Fibroblast of skin of scalp (primary cell): ENCODE measurements at places on chromosomes 1 and 21.
A peak's percentile ranks its signal among the peaks of the same experiment; 100 is the strongest.

- DNase-seq: peak; percentile 23
Observed at GRCh38 chr21:40829791-40830190, 17.2 kb downstream of the DSCAM start.

DNA sequence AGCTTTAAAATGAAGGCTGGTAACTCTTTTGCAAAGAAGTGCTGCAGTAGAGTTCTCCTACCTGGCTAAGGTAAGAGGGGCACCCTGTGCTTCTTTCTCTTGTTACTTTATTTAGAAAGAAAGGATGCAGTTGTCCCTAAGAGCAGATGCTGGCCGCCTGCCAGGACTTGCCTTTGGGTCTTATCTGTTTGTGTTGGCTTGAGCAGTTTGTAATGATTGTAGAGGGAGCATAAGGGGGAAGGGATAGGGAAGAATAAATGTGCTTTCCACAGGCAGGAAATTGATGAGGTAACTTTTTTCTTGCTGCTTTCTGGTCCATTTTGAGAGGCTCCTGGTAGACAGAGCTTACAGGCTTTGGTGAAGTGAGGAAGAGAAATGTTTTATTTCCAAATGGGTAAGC lies 229.6 kb downstream of the HHAT start:
- DNase-seq: peak; percentile 38

- DNase-seq: no peak
Observed at GRCh38 chr1:78101051-78101450, 55.3 kb downstream of the GIPC2 start.

DNA sequence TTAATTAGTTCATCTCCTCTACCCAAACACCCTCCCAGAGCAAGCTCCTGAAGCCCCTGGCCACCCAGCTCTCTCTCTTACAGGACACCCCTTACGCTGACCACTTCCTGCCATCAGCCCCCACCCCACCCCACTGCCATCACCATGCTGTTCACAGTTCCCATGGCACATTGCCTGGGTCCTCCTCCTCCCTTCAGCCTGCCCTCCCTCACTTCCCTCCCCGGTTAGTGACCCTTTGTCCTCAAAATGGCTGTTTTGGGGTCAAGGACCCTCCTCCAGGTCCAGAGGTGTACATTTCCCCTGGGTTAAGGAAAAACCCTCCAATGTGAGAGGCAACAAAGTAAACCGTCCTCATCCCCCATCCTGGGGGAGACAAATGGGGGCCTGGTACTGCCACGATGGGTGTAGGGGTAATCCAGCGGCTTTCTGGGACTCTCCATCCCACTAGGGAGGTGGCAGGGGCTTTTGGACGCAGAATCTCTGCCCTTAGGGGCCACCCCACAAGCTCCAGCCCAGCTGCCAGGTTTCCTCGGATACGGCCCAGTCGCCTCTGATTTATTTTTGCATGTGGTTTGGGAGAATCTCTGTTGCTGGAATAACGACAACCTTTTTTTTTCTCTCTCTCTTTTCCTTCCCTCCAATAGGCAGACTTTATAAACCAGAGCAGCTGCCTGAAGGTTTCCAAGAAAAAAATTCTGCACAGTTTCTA lies 8.5 kb downstream of the CAMK2N1 start:
- DNase-seq: peak; percentile 12

- DNase-seq: peak; percentile 28
Observed at GRCh38 chr21:38771536-38771935, 34.2 kb upstream of the ETS2 start.

GRCh38 chr1:234108921-234109320 lies 204.4 kb downstream of the SLC35F3 start:
- no peak for DNase-seq

DNA sequence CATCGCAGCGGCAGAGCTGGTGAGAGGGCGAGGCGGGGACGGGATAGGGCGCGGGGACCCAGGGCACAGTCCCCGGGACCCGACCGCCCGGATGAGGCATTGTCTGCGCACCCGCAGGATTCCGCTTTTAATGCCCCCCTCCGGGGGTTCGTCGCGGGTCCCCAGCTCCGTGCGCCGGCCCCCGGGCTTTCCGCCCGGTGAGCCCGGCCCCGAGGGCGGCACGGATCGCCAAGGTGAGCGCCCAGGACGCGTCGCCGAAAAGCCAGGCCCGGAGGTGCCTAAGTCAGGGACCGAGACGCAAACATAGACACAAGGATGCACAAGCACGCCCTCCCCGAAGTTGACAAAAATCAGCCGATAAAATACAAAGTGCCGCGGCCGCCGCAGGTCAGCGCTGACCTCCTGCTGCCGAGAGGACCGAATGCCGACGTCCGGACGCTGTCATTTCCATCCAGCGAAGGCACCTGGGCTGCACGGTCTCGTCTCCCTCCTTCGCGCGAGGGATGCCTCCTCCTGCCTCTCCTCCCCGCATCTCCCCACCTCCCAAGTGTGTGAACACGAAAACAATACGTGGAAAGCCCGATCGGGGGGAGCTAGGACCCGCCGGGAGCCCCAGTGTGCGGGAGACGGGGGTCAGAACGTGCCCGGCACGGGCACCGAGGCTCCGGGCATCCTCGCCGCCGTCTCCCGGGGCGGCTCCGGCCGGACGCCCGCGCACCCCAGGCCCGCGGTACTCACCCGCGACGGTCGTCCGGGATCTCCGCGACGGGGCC lies 101.1 kb upstream of the SOD1 start:
- no peak for DNase-seq

DNA sequence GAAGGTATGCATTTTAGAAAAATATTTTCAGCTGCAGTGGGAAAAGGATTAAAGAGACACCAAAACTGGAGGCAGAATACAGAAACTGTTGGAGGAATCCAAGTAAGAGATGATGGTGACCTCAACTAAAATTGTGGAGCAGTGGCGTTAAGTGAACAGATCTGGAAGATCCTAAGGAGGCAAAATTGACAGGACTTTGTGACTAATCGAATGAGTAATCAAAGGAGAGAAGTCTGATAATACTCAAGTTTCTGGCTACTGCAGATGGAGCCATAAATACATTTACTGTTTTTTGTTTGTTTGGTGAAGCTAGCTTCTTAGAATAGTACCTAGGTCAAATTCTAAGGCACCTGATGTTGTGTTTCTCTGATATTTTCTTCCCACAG lies 3.1 kb downstream of the CTBS start:
- DNase-seq: no peak

DNA sequence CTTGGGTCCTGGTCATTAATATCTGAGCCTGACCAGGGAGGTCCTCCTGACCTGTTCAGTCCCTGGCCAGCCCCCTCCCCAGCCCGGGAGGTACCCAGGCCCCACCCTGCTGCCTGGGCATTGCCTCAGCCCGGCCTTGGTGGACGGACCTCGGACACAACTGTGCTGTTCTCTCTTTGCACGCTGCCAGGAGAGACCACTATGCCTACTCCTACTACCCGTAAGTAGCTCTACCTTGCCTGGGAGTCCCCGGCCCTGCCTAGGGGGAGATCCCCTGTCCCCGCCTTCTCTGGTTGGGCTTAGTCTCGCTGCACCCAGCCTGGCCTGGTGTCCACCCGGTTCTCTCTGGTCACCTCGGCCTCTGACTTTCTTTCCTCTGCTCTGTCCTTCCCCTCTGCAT lies 53.2 kb downstream of the PTPRU start:
- no peak for DNase-seq

GRCh38 chr1:145758116-145758515 lies 38.8 kb downstream of the CD160 start:
- DNase-seq: no peak

- no peak for DNase-seq
Observed at GRCh38 chr1:94235189-94236012, 2.0 kb downstream of the ARHGAP29 start.

DNA sequence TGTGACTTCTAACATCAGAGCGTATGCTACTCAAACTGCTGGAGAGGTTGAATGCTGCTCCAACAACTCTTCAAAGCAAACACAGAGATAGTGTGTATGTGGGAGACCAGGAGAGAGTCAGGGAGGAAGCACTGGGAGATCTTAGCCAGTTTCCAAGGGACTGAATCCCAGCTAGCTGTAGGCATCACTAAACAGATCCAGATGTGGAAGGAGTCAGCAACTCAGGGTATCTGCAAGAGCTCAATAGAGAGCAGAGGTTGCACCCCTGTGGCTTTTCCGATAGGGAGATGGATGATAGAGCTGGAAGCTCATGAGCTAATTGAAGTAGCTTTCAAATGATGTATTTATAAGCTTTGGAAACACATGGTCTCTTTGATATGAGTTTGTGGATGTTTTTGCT lies 168.9 kb upstream of the HOOK1 start:
- DNase-seq: peak; percentile 80

- peak; percentile 42 for DNase-seq
Observed at GRCh38 chr1:117928881-117929342, 509 bp downstream of the GDAP2 start.

DNA sequence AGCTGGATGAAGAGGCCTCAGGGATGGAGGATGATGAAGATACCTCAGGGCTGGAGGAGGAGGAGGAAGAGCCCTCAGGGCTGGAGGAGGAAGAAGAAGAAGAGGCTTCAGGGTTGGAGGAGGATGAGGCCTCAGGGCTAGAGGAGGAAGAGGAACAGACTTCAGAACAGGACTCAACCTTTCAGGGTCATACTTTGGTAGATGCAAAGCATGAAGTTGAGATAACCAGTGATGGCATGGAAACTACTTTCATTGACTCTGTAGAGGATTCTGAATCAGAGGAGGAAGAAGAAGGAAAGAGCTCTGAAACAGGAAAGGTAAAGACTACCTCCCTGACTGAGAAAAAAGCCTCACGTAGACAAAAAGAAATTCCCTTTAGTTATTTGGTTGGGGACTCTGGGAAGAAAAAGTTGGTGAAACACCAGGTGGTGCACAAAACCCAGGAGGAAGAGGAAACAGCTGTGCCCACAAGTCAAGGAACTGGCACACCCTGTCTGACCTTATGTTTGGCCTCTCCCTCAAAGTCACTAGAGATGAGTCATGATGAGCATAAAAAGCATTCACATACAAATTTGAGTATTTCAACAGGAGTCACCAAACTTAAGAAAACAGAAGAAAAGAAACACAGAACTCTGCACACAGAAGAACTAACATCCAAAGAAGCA lies 15.4 kb downstream of the L1TD1 start:
- DNase-seq: no peak

DNA sequence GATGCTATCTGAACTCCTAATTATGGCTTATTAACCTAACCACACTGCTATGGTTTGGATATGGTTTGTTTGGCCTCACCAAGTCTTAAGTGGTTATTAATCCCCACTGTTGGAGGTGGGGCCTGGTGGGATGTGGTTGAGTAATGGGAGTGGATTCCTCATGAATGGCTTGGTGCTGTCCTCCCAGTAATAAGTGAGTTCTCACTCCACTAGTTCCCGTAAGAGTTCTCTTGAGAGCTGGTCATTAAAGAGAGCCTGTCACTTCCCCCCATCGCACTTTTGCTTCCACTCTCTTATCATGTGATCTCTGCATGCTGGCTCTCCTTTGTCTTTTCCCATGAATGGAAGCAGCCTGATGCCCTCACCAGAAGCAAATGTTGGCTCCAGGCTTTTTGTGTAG lies 328.8 kb downstream of the PLA2G4A start:
- no peak for DNase-seq

GRCh38 chr1:53087332-53088285 lies 25.6 kb downstream of the PODN start:
- DNase-seq: no peak

- DNase-seq: no peak
Observed at GRCh38 chr1:219419860-219420259, 193.0 kb downstream of the ZC3H11B start.

- peak; percentile 15 for DNase-seq
Observed at GRCh38 chr1:92186081-92186480, 31.6 kb upstream of the C1orf146 start.

DNA sequence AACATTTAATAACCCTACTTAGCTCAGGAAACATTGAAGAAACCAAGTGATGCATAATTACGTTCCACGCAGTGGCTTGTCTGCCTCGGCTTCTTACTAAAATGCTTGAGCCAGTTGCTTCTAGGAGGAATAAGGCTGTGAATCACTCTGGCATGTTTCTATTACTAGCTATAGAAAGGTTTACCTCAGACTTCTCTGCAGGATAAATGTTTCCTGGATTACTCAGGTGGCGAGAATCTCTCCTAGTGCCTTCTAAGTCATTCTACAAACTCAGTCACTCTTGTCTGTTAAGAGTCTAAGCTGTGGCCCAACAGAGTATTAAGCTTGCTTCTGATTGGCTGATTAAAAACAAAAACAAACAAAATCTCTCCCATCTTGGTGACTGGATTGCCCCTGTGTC lies 92.0 kb upstream of the RALGPS2 start:
- peak; percentile 86 for DNase-seq

DNA sequence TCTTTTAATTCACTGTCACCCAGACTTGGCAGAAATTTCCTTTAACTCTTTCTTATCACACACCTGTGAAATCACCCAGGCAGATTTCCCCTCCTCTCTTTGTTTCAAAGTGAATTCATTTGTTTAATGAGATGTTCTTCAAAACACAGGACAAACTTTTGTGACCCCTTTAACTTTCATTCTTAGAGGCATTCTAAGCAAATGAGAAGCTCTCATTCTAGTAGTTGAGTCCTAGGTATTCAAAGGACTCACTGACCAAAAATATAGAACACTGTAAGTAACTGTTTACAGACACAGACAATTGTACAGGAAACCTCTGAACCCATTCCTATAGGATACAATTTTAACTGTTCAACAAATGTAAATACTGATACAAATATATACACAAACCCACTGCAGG lies 16.9 kb downstream of the LRRC8C start:
- no peak for DNase-seq

DNA sequence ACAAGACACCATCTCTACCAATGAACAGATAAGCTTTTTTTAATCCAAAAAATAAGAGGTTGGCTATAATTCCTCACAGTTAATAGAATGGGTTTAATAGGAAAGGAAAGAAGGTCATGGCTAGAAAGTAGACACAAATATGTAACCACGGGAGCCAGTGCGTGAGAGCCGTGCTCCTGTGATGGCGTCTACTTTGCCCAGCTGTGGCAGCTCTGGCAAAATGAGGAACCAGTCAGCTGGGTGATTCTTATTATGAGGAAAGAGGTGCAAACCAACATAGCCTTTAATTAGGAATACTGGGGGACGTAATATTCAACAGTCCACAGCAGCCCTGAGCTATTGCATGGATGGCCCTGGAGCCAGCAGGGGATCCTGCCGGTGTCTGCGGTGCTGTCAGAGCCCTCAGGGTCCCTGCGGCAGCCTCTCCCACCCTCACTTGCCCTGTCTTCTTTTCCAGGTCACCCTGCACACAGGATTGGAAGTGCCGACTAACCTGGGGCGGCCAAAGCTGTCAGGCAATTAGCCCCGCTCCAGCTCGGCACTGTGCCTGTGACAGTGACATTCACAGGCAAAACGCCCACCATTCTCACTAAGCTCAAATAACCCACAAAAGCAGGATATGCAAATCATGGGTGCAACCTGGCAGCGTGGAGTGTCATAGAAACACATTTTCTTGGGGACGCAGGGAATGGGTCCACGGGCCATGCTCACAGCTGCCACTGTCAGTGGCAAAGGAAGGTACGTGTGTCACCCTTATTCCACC lies 25.9 kb upstream of the GNPAT start:
- DNase-seq: no peak

GRCh38 chr1:108192581-108192980 lies 7.6 kb downstream of the SLC25A24 start:
- DNase-seq: no peak

- DNase-seq: peak; percentile 88
Observed at GRCh38 chr1:15326691-15327588, 79.9 kb downstream of the FHAD1 start.

GRCh38 chr1:46510998-46511365 lies 21.3 kb downstream of the DMBX1 start:
- DNase-seq: no peak
